Right atrium auricular region (tissue), 2 donors: ENCODE measurements at places on chromosomes 13 and 19. TPM values are rescaled to one million over a fixed set of nuclear protein-coding genes. Genes with fewer than 3 reads are reported as not detected.

Gene ZNF541
- total RNA-seq, result 0.20 TPM

- no peak for DNase-seq
Observed at GRCh38 chr19:48698046-48698445, 2.3 kb downstream of the FUT2 start.

DNA sequence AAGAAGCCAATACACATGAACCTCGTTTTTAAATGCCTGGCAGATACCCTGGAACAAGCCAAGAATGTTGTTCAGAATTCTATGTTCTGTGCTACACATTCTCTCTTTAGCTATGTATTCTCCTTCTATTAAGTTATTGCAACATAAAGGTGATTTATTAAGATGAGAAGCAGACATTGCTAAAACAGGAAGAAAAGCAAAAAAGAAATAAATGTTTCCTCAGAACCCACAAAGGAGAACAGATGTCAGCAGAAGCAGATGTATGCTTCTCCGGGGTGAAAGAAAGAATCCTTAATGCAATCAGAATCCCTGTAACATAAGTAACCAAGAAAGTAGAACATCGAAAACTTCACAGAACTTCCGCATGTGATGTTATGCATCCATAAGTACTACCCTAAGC, 302.9 kb downstream of the DCT start:
- no peak for DNase-seq

GRCh38 chr13:113904411-113904810, 40.5 kb upstream of the GAS6 start:
- peak; percentile 64 for DNase-seq

- no peak for DNase-seq
Observed at GRCh38 chr19:3028305-3029064, 595 bp downstream of the TLE2 start.

- DNase-seq, result no peak
Observed at GRCh38 chr19:7004313-7004931, 16.8 kb downstream of the MBD3L2B start.

Gene SBK3
- total RNA-seq, result 103 TPM

DNA sequence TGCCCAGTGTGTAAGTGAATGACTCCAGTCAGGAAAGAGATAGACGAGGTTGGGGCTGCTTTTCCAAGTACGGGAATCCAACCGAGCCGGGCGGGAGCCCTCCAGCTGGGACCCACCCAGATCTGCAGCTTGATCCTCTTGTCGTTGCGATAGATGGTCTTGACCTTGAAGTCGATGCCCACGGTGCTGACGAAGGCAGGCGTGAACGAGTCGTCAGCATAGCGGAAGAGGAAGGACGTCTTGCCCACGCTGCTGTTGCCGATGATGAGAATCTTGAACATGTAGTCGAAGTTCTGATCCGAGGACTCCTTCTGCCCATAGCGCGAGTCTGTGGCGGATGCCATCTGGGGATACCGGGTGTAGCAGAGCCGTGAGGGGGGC, 1.5 kb downstream of the RAB3A start:
- no peak for DNase-seq

GRCh38 chr19:19777692-19778091, 43.9 kb downstream of the ZNF506 start:
- DNase-seq, result no peak

GRCh38 chr13:25943081-25943480, 108.7 kb downstream of the SHISA2 start:
- no peak for DNase-seq

- DNase-seq, result no peak
Observed at GRCh38 chr19:47357788-47358680, 8.9 kb downstream of the DHX34 start.

GRCh38 chr13:19597523-19597922, 35.9 kb upstream of the MPHOSPH8 start:
- DNase-seq, result no peak

- no peak for DNase-seq
Observed at GRCh38 chr19:2587001-2587719, 111.2 kb downstream of the GADD45B start.

DNA sequence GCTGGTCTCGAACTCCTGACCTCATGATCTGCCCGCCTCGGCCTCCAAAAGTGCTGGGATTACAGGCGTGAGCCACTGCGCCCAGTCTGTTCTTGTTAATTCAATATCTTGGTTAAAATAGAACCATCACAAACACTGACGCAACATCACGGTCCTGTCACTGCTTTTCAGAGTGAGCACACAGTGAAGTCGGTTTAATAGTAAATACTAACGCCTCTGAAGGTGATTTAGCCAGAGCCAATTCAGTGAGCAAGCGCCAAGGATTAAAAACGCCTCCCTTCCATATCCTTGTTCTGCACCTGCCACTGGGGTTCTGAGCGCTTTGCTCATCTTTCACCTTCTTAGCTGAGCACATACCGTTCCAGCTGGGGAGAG, 30.3 kb downstream of the LAMP1 start:
- no peak for DNase-seq

Gene RXFP2
- not detected for total RNA-seq

DNA sequence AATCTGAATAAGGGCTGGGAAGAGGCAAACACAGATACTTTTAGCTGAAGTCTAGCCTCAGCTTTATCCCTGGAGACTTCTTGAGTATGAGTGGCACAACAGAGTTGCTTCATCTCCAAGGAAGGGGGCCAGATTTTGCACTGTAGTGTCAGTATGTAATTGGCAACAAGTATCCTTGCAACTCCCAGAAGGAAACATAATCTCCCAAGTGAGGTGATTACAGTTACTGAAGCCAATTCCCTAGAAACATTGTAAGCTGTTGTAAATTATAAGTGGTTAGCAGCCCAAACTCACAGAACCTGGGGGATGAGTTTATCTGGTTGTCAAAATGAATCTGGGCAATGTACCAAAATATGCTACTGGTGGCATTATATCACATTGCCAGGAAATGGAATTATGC, 2065.7 kb upstream of the PCDH20 start:
- no peak for DNase-seq

Gene CD37
- total RNA-seq, result 2.6 TPM

GRCh38 chr13:100546713-100547405, 41.7 kb downstream of the GGACT start:
- no peak for DNase-seq

DNA sequence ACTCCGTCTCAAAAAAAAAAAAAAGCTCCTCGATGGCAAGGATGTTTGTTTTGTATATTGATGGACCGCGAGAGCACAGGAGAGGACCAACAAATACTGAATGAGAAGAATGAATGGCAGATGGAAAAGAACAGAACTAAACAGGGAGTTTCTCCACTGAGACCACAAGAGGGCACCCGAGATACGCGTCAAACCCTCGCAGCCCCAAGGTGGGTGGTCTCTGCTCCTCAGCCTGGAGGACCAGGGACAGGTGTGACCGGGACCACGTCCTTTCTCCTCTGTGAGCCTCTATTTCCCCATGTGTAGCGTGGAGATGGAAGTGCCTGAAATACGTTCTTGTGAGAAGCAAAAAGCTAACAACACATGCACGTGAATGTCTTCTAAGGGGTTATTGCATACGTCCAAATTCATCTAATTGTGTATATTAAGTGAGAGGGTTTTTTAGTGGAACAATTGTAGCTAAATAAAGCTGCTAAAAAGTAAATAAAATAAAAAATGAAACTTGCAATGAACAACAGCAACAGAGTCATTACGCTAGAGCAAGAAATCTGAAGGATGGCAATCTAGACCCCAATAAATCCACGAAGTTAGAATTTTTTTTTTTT, 8.3 kb upstream of the CDC42EP5 start:
- no peak for DNase-seq

DNA sequence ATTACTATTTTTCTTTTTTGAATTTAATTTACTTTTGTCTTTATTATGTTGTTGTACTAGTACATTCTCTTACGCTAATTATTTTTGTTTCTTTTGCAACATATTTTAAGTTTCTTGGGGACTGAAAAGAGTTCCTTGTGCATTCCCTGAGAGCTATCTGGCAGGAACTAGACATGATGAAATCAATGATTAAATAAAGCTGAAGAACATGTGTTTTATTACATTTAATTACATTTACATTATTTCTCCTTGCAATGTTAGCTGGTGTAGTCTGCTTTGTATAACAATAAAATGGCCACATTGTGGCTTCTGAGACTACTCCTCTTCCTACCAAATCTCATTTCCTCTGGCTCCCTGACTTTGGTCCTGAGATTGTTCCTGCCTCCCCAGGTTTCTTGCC, 244.9 kb downstream of the NDFIP2 start:
- no peak for DNase-seq

GRCh38 chr13:29936051-29936813, 85.8 kb upstream of the UBL3 start:
- DNase-seq, result no peak

- no peak for DNase-seq
Observed at GRCh38 chr19:36081894-36082293, 27.2 kb downstream of the WDR62 start.

Gene MATK
- total RNA-seq, result 0.26 TPM

Gene KIRREL2
- not detected for total RNA-seq

GRCh38 chr19:11191934-11192333, 5.4 kb downstream of the KANK2 start:
- no peak for DNase-seq

DNA sequence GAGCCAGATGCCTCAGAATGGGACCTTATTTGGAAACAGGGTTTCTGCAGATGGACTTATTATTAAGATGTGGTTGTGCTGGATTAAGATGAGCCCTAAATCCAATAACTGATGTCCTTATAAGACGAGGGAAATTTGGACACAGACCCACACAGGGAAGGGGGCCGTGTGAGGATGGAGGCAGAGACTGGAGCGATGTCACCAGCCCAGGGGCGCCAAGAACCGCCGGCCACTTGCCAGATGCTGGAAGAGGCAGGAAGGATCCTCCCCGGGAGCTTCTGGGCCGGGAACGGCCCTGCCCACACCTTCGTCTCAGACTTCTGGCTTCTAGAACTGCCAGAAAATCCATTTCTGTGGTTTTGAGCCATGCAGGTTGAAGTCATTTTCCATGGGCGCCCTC, 26.6 kb downstream of the GNG7 start:
- no peak for DNase-seq

- no peak for DNase-seq
Observed at GRCh38 chr19:45471931-45472562, 4.3 kb downstream of the FOSB start.

DNA sequence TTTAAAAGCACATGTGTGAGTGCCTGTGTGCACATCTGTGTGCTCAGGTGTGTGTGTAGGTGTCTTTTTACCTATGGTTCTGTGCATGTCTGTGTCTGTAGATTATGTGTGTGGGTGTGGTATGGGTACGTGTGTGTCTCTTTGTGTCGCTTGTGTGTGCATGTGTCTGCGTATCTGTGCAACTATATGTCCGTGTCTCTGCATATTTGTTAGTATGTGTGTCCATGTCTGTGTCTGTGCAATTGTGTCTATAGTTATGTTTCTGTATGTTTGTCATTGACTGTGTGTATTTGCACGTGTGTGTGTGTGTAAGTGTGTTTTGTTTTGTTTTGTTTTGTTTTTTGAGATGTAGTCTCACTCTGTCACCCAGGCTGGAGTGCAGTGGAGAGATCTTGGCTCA, 7.3 kb upstream of the KCTD15 start:
- no peak for DNase-seq

- DNase-seq, result no peak
Observed at GRCh38 chr19:16326401-16327168, 2.0 kb downstream of the KLF2 start.

DNA sequence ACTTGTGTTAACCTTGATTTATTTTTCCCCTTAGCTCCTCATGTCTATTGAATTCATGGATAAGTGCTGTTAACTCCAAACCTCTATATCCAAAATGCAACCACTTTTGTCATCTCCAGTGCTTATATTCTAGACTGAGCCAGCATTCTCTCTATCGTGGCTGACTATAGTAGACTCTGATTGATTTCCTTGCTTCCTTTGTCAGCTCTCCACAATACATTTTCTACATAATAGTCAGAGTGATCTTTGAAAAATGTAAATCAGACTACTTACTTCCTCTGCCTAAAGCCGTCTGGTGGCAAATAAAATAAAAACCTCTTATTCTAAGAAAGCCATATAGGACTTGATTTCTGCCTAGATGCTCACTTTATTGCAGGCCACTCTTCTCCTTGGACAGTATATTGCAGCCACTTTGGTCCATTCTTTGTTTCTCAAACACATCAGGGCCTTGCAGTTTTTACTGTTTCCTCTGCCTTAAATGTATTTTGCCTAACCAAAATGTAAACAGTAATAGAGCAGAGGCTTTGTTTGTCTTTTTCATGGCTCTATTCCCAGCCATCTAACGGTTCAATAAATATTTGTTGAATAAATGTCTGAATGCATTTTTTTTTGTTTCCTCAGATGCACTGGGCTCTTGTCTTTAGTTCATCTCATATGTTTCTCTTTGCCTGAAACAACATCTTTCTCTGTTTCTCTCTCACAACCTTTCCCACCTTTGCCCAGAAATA, 243.6 kb upstream of the CSNK1A1L start:
- no peak for DNase-seq

Gene SHC2
- 26.8 TPM for total RNA-seq

Gene LRCH1
- total RNA-seq, result 10.9 TPM

- no peak for DNase-seq
Observed at GRCh38 chr13:79185580-79185979, 220.5 kb downstream of the RBM26 start.

- DNase-seq, result no peak
Observed at GRCh38 chr19:17020385-17020784, 6.2 kb downstream of the CPAMD8 start.
